ENCODE measurements at places on chromosomes 4 and X. TPM values are rescaled to one million over a fixed set of nuclear protein-coding genes. Genes with fewer than 3 reads are reported as not detected.

DNA sequence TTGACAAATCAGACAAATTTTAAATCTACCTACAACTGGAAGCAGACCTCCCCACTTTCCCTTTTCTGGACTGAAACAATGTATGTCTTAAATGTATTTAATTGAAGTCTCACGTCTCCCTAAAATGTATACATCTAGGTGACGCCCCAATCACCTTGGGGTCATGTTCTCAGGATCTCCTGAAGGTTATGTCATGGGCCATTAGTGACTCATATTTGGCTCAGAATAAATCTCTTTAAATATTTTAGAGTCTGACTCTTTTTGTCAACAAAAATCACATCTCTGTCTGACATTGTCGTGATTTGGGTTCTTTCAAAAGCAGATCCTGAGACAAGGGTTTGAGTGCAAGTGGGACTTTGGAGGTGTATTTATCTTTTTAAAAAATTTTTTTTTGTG, 26.2 kb upstream of the BOD1L1 start:
- DNase-seq, result no peak

GABRG1 gene
- total RNA-seq, result not detected

DNA sequence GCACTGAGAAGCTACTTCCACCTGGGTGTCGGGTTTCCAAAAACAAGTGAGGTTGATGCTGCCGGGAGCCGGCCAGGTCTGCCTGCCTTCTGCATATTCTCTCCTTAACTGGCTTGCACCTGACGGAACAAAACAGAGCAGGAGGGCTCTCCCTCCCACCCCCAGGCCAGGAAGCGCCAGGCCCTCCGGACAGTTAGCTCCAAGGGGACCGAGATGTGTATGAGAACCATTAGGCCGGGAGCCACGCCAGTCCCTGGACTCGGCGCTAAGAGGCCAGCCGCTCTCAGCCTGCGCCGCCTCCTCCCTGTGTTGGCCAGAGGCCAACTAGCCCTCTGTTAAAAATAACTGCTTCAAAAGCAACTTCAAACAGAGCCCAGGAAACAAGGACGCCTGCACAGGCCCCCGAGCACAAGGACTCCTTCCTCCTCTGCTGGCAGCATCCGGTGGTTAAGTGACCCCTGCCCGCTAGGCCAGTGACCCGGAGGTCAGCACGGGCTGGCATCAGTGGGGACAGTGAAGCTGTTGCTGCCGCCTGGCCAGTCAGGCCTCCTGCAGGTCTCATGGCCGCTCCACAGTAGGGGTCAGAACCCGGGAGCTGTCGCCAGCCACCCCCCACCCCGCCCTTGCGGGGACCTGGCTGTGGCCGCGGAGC, 107.9 kb downstream of the ABLIM2 start:
- DNase-seq, result peak; percentile 73

GRCh38 chr4:31021008-31021407, 300.8 kb downstream of the PCDH7 start:
- DNase-seq, result no peak

- no peak for DNase-seq
Observed at GRCh38 chrX:317424-318067, 1.1 kb downstream of the GTPBP6 start.

GRCh38 chrX:114344756-114345349, 239.0 kb upstream of the HTR2C start:
- peak; percentile 4 for DNase-seq

DNA sequence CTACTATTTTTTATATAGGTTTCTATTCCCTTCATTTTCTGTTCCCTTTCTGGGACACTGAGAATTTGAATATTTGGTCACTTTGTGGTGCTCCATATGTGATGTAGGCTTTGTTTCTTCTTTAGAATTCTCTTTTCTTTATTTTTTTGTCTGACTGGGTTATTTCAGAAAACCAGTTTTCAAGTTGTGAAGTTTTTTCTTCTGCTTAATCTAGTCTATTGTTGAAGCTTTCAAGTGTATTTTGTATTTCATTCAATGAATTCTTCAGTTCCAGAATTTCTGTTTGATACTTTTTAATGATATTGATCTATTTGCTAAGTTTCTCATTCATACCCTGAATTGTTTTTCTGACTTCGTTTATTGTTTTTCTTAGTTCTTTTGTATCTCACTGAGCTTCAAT, 96.2 kb upstream of the HAND2 start:
- DNase-seq, result no peak

CXCL8 gene
- total RNA-seq, result 0.40 TPM

GRCh38 chrX:8870411-8870810, 69.2 kb upstream of the FAM9A start:
- DNase-seq, result no peak

C4orf36 gene
- total RNA-seq, result 0.75 TPM

DNA sequence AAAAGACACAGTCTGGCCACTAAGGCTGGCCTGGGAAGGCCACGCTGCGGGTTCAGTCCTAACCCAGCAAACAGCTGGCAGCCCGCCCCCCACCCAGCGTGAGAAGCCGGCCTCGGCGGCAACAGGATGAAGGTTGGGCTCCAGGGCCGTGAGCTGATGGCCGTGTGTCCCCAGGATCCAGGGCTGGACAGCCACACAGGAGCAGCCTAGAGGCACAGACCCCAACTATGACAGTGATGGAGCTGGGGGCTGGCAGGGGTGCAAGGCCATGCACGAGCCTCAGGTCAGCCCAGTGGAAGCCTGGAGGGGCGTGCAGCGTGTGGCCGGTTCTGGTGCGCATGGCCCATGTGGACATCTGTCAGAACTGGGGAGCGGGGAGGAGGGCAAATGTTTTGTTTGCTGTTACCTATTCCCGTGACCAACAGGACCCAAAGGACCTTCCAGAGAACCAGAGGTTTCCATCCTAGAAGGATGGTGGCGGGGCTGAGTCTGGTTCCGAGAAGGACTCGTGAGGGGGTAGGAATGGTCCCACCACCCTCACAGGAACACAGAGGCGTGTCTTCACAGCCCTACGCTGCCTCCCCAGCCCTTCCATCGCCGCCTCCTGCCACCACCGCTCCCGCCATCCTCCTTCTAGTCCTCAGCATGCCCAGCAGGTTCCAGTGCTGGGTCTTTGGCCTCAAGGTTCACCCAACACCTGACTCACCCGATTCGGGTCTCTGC, 46.5 kb downstream of the ZFYVE28 start:
- DNase-seq, result no peak

DNA sequence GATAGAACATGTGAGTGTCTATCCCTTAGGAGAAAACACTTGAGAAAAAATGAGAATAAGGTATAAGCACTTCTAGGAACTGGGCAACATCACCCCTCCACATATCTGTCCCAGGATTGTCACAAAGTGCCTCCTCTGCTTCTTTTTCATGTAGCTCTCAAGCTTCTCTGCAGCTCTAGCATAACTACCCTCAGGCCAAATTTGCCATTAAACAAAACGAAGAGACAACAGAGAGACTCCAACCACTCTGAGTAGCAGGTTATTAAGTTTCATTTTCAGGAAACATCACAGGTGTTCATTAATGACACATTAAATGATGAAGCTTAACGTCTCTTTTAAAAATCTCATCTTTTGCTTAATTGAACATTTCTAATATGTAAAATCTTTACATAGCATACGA, 580.0 kb downstream of the GALNTL6 start:
- DNase-seq, result no peak

UGT2B15 gene
- total RNA-seq, result not detected

DNA sequence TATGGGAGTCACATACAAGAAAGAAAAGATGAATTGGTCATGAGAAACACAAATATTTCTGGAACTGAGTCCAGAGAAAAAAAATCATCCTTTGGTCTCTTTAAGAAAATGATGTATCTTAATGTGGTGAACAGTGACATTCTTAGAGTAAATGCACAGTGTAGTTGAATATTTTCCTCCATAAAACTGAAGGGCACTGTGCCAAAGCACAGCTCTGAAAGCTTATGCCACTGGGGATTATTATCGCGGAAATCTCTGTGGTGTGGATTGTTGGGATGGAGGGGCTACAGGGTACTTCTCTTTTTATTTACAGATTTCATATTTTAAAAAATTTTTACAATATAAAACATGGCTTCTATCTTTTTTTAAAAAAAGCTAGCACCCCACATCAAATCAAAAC, 908.1 kb downstream of the CCSER1 start:
- DNase-seq, result peak; percentile 11

DNA sequence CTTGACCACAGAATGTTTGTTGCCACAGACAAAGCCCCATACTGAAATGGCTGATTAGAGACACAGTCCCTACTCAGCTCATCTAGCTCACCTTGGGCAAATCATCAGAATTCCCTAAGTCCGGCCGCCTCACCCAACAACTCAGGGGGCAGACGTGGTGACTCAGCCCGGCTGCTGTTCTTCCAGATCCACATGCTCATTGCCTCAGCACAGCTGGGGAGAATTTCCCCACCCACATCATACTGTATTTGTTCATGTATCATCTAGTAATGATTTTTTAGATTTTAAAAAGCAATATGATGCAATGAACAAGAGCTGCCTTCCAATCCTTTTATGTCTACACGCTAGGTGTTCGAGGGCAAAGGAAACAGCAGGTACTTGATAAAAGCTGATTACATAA, 333.8 kb upstream of the TENM3 start:
- peak; percentile 4 for DNase-seq

- DNase-seq, result no peak
Observed at GRCh38 chrX:19728915-19729314, 158.5 kb downstream of the SH3KBP1 start.

GRCh38 chr4:104967034-104967401, 179.7 kb upstream of the TET2 start:
- no peak for DNase-seq

DNA sequence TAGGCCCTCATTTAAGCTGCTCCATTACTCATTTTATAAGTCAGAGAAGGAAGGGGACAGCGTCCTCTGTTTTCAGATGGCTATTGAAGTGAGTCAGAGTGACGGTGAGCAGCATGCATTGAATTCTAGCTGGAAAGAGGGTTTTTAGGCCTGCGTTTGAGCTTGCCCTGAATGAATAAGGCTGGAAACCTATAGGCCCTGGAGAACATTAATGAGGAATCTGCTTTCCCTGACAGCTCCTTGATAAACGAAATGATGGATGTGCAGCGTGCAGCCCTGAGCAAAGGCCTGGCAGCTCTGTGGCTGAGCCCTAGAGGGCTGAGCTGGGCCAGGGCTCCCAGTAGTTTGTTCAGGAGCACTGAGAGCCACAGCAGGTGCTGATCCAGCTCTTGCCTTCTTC, 33.4 kb downstream of the TBL1X start:
- DNase-seq, result no peak

DNA sequence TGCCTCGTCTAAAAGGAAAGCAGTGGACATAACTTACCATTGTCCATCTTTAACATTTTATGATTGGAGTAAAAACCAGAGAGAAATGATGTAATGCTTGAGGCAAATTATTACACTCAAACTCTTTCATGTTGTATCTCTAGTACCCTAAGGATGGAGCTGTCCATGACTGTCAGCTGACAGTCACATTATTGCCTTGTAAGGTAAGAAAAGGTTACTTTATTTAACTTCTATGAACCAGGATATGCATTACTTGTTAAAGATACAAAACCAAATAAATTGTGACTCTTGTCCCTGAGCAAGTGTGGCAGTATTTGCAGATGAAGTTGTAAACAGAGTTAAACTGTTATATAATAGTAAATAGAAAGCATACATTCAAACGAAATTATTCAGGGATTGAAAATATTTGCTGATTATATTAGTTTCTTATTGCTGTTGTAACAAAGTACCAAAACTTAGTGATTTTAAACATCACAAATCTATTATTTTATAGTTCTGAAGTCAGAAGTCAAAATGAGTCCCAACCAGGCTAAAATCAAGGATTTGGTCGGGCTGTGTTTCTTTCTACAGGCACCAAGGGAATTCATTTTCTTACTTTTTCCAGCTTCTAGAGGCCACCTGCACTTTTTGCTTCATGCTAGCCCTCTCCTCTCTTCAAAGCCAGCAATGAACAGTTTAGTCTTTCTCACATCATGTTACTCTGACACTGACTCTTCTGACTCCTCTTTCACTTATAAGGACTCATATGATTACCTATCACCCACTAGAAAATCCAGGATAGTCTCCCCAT, 113.8 kb downstream of the CEP44 start:
- DNase-seq, result no peak

- peak; percentile 48 for DNase-seq
Observed at GRCh38 chr4:108683479-108683878, 33.1 kb downstream of the OSTC start.

BST1 gene
- total RNA-seq, result 0.81 TPM

SMARCA1 gene
- total RNA-seq, result 82.0 TPM

FMR1 gene
- 71.9 TPM for total RNA-seq

- no peak for DNase-seq
Observed at GRCh38 chr4:73860181-73860580, 7.1 kb downstream of the PF4V1 start.

DNA sequence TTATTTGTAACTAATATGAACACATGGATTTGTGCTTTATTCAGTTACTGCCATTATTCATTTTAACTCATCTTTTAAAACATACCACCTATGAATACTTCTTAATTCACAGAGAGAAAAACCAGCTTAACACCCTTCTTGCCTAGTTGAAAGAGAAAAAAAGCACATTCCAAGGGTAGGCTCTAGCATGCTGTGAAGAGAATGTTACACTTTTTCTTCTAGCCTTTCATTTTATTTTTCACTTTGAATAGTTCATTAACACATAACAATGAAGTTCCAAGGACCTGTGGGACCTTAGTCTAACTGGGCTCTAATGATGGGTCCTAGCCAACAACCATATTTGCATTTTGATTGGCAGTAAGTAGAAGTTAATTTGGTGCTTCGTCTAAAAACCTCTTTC, 279.9 kb upstream of the MAGEB2 start:
- DNase-seq, result no peak

DNA sequence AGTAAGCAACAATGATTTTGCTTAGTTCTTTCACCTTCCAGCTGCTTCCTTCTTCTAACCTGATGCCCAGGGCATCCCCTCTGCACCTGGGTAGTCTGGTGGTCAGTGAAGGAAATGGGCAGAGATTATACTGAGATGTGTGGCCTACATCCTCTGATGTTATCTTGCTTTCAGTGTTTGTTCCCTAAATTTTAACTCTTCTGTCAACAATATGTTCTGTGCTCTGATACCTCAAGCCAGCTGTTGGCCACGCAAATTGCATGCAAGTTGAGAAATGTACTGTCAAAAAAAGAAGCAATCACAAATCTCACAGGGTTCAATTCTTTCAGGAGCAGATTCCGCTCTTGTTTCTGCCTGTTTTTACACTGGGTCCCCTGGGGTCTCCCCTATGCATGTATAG, 73.8 kb downstream of the FBXW7 start:
- DNase-seq, result peak; percentile 35

GRCh38 chr4:137961051-137961438, 281.1 kb downstream of the SLC7A11 start:
- DNase-seq, result no peak

DNA sequence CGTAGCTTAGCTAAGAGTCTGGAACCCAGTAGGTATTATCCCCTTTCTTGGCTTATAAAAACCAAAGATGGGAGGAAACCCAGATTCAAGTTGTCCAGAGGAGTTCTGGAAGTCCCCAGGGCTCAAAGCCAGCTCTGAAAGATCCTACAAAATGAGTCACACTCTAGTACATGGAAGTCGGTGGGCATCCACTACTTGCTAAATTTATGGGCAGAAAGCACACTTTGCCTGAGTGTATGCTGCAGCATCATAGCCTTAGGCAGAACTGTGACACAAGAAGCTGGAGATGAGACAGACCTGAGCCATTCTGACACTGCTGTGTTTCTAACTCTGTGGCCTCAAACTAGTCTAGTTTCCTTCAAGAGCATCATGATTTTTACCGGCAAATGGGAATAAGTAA, 429.3 kb downstream of the AFF2 start:
- DNase-seq, result no peak

- DNase-seq, result peak; percentile 62
Observed at GRCh38 chrX:20252381-20253231, 14.1 kb downstream of the RPS6KA3 start.

All from SJCRH30 (cell line).